ENCODE measurements at places on chromosomes 7 and 10.

DNA sequence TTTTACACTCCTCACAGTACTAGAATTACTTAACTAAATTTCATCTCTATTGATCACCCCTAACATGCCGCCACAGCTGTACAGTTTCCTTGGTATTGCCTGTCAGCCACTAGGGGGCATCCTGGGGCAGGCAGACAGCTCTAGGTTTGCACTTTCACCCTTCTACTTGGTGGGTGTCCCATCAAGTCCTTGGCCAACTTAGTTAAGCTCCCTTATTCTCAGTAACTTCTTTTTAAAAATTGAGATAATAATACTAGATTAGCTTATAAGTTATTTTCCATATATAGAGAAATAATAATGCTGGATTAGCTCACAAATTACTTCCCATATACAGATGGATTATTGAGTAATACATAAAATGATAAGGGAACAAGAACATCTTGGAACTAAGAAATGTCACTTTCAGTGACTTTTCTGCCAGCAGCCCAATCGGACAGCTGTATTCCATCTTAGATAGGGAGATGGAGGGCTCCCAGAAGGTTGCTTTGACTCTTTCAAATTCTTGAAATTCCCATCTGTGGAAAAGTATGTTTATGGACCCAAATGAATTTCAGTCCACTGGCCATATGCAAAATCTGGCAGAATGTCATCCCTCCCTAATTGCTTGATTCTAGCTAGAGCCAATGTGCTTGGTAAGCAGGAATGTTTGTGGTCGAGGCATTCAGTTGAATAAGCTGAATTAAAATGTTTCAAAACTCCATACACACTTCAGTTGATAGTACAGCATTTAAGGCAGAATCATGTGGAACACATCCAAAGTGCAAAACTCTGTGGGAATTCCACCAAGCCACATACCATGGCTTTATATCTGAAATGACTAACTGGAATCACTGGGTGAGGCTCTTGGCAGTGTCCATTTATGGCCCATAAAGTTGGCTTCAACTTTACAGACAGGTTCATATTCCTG, 309.7 kb downstream of the CSTF2T start:
- peak; percentile 26 for DNase-seq

DNA sequence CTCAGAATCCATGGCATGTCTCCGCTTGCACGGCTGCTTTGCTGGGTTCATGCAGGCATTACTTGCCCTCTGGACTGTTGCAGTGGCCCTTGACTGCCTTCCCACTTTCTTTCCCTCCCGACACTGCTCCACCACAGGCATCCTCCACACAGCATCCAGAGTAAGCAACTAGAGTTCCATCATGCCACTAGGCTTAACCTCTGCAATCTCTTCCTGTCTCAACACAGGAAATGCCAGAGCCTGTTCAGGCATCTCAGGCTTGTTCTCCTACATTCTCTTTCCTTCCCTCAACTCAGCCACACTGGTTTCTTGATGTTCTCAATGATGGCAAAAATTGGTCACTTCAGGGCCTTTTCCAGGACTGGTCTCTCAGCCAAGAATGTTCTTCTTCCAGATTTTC, 284.5 kb upstream of the KLF6 start:
- DNase-seq = no peak

DNA sequence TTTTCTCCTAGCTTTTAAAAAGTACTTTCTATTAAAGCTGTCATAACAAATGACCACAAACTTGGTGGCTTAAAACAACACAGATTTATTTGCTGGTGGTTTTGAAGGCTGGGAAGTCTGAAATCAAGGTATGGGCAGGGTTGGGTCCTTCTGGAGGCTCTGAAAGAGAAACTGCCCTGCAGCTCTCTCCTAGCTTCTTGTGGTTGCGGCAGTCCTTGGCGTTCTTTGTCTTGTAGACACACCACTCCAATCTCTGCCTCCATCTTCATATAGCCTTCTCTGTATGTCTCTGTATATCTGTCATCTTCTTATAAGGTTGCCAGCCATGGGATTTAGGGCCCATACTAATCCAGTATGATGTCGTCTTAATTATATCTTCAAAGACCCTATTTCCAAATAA, 79.4 kb upstream of the PRR15 start:
- DNase-seq = no peak

- no peak for DNase-seq
These were observed 70.4 kb downstream of the VTI1A start for GRCh38 chr10:112517451-112517862.

GRCh38 chr10:8405596-8405995, 351.1 kb downstream of the GATA3 start:
- no peak for DNase-seq

DNA sequence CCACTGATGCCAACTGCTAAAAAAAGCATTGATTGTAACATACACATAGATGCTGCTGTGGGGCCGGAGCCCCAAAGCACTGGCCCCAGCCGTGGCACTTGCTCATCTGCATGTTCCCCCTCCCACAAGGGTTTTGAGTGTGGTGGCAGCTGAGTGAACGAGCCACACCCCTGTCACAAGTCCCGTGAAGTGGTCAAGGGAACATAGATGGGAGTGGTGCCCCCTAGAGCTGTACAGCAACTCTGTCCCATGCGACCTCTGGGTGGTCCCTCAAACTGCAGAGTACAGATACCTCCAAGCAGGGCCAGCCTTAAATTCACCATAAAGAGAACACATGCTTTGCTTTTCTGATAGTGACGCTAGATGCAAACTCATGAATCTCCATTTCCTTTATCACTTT, 503.3 kb upstream of the NRP1 start:
- DNase-seq = no peak

GRCh38 chr7:82690929-82691328, 247.4 kb upstream of the CACNA2D1 start:
- DNase-seq = no peak

- DNase-seq = no peak
These were observed 70.8 kb downstream of the GRK5 start for GRCh38 chr10:119278126-119278709.

GRCh38 chr10:88991161-88991898, 732 bp downstream of the FAS start:
- DNase-seq = peak; percentile 56

DNA sequence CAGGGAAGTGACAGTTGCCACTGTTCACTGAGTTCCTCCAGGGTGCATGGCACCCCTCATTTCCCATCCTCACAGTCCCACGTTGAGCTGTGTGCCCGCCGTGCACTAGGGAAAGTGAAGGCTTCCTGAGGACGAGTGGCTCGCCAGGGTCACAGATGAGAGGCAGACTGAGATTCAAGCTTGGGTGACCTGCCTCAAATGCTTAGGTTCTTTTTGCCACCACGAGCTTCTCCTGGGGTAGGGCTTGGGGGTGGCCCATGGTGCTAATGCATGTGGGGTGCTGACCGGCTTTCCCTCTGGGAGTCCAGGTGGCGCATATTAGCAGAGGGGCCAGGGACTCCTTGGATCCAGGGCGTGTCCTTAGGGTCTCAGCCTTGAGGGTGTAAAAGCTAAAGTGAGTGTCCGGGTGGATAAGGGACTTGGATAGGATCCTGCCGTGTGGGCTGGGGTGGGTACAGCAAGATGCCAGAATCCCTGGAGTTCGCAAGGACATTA, 1.9 kb downstream of the CALHM2 start:
- no peak for DNase-seq

- no peak for DNase-seq
These were observed 51.5 kb downstream of the NRCAM start for GRCh38 chr7:108404509-108405420.

DNA sequence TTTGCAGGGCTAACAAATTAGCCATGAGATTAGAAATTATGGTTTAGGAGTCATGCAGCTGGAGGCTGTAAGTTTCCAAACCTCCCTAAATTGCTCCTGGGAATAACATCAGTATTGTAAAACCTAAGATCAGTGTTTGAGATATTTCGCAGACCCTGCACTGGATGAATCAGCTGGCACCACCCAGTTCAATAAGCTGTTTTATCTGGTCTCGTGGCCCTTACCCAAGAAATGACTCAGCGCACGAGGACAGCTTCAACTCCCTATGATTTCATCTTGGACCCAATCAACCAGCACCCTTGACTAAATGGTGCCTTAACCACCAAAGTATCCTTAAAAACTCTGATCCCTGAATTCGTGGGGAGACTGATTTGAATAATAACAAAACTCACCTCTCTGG, 482.0 kb upstream of the PCDH15 start:
- DNase-seq = no peak

GRCh38 chr7:143018931-143019330, 8.0 kb downstream of the OR9A2 start:
- DNase-seq = no peak

GRCh38 chr7:98617051-98617959, at the start of gene NPTX2:
Gene NPTX2 (plus strand): TSS chr7:98617285. CDS start chr7:98617462, 177 bp downstream.
- peak; percentile 83 for DNase-seq

- peak; percentile 64 for DNase-seq
These were observed 682.8 kb downstream of the MAGI2 start for GRCh38 chr7:78770422-78771410.

- DNase-seq = no peak
These were observed 17.8 kb upstream of the PDLIM1 start for GRCh38 chr10:95308389-95309302.

GRCh38 chr7:41699516-41699915, 3.4 kb downstream of the INHBA start:
- DNase-seq = peak; percentile 37

DNA sequence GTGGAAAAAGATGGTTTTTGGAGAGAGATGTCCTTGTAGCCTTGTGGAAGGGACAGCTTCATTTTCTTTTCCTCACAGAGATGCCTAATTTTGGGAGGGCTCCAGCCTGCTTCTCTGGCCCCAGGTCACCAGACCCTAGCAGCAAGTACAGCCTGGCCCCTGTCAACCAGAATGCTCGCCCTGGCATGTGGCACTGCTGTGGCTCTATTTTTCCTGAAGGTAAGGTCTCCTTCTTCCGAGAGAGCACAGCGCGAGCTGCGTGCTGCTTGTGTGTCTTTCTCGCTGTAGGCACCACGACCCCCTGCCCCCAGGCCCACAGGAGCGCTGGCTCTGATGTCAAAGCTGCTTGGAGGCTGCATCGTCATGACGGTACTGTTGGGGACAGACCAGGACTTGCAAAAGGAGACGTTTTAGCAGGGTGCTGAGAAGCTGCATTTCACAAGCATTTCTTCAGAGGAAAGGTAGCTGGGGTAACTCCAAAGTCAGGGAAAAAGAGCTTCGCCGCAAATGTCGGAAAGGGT, 58.7 kb downstream of the CLEC2L start:
- DNase-seq = no peak

GRCh38 chr10:99766302-99766681, 16.1 kb upstream of the ABCC2 start:
- DNase-seq = no peak

GRCh38 chr7:6433784-6434615, 13.8 kb downstream of the DAGLB start:
- no peak for DNase-seq

GRCh38 chr7:148773334-148773733, 74.6 kb downstream of the CUL1 start:
- DNase-seq = peak; percentile 85

- no peak for DNase-seq
These were observed 90.3 kb downstream of the NEURL1 start for GRCh38 chr10:103583871-103584215.

All from brain (organoid and tissue), 16 donors.